ENCODE measurements at places on chromosomes 1 and 21.

GRCh38 chr1:45512641-45513054 lies 9.0 kb downstream of the PRDX1 start:
- no peak overlapping the region for H3K4me3 ChIP-seq
- H3K27ac ChIP-seq, result no peak overlapping the region
- H3K4me1 ChIP-seq, result no peaks in the 10 kb centered on the region
- peak; percentile 70 for DNase-seq

- H3K4me3 ChIP-seq, result peak overlapping the region; percentile 98
- H3K36me3 ChIP-seq, result peaks cover 10% of the 10 kb centered on the region
- H3K27ac ChIP-seq, result no peak overlapping the region
These were observed 601 bp downstream of the CEPT1 start for GRCh38 chr1:111140680-111140967.

GRCh38 chr1:25779388-25779787 lies 20.6 kb upstream of the SELENON start:
- H3K4me1 ChIP-seq, result peaks cover 11% of the 10 kb centered on the region
- H3K27me3 ChIP-seq, result no peaks in the 10 kb centered on the region
- no peaks in the 10 kb centered on the region for H3K36me3 ChIP-seq
- DNase-seq, result no peak
- H3K4me3 ChIP-seq, result peak overlapping the region; percentile 26

DNA sequence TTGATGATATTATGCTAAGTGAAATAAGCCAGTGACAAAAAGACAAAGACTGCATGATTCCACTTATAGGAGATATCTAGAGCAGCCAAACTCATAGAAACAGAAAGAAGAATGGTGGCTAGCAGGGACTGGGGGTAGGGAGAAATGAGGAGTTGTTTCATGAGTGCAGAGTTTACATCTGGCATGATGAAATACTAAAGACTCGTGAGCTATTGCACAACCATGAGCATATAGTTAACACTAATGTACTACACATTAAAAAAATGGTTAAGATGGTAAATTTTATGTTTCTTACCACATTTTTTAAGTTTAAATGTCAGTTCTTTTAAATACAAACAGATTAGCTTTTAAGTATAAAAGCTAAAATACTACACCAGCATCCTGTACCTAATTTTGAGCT lies 57.8 kb downstream of the ESRRG start:
- H3K4me1 ChIP-seq, result no peaks in the 10 kb centered on the region
- H3K27ac ChIP-seq, result no peak overlapping the region
- H3K4me3 ChIP-seq, result no peak overlapping the region
- DNase-seq, result no peak
- H3K36me3 ChIP-seq, result no peaks in the 10 kb centered on the region

- no peak overlapping the region for H3K27ac ChIP-seq
- no peaks in the 10 kb centered on the region for H3K36me3 ChIP-seq
- H3K4me1 ChIP-seq, result no peaks in the 10 kb centered on the region
These were observed 19.9 kb upstream of the NRIP1 start for GRCh38 chr21:15084668-15085067.

- no peaks in the 10 kb centered on the region for H3K27me3 ChIP-seq
- H3K4me1 ChIP-seq, result no peaks in the 10 kb centered on the region
- no peak for DNase-seq
- no peak overlapping the region for H3K27ac ChIP-seq
These were observed 2.1 kb upstream of the DEGS1 start for GRCh38 chr1:224180783-224181452.

DNA sequence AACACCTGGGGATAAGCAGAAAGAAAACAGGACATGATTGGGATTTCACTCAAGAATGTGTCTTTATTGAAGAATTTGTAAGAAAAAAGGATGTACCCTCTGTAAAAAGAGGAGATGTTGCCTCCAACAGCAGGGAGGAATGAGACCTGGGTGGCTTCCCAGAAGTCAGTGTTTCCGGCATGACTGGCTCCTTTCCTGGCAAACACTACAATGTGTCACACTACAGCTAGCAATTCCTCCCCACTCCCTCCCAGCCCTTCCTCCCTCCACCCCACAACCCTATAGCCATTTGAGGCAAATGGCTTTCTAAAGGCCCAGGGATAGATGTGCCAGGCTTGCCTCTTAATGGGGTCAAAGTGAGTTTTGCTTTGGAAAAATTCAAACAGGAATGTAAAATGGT lies 11.5 kb upstream of the COL8A2 start:
- H3K36me3 ChIP-seq, result peaks cover 17% of the 10 kb centered on the region
- no peaks in the 10 kb centered on the region for H3K27me3 ChIP-seq
- H3K27ac ChIP-seq, result no peak overlapping the region
- 0 out of 2 replicates have a peak, but pooled peaks cover 2% of the 10 kb centered on the region for H3K4me1 ChIP-seq
- no peak for DNase-seq

DNA sequence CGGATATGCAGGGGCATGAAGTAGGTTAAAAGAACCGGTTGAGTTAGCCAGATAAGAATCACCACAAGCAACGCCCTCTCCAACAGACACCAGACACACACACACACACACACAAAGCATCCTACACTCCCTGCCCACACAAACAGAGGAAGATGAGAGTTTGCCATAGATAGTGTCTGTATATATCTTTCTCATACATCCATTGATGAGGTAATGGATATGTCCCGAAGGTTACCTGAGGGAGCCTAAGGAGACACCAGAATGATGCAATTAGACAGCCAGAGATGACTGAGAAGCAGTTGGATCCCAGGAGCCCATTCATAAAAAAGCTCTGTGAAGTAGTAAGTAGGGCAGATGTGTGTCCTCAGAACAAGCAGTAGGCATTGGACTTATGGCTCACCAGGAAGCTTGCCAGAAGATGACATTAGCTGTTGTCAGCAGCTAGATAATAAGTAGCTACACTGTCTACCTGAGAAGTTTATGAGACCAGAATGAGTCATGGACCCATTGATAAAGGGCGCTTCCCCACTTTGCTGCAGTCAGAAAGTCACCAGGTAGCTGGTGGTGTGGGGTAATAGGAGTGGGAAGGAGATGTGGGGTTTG lies 247.0 kb downstream of the KCNT2 start:
- no peak overlapping the region for H3K4me3 ChIP-seq
- no peaks in the 10 kb centered on the region for H3K4me1 ChIP-seq
- no peaks in the 10 kb centered on the region for H3K36me3 ChIP-seq

GRCh38 chr1:115642168-115643072 lies 650 bp downstream of the VANGL1 start:
- H3K4me1 ChIP-seq, result no peaks in the 10 kb centered on the region
- H3K27ac ChIP-seq, result no peak overlapping the region
- peaks cover 25% of the 10 kb centered on the region for H3K36me3 ChIP-seq
- peak; percentile 44 for DNase-seq
- peak overlapping the region; percentile 86 for H3K4me3 ChIP-seq
- no peaks in the 10 kb centered on the region for H3K27me3 ChIP-seq

DNA sequence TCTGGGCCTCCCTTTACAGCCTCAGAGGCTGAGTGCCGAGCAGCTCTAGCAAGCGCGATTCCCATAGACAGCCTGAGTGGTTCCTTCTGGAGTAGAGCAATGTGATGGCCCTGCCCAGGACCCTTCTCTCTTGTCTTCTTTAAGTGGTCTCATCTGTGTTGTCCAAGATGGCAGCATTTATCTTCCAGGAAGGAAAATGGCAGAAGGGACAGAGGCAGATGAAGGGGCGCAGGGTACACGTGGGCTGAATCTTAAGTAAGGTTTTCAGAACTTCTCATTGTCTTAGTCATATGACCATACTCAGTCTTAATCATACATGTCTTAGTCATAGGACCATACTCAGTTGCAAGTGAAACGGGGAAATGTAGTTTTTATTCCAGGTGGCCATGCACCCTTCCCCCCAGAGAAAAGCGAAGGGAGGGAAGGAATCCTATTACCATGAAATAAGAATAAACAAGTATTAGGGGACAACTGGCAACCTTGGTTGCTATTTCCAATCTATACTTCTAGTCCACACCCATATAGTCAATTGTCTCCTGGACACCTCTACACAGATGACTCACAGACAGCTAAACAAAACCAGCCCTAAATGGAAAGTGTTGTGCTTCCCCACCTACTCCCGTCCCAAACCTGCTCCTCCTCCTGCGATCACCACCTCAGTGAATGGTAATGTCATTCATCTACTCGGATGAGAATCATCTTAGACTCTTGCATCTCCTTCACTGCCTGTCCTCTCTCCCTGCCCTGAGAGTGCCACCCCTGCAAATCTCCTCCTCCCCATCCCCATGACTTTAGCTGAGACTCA lies 13.3 kb downstream of the OVAAL start:
- H3K27me3 ChIP-seq, result peaks cover 3% of the 10 kb centered on the region
- no peaks in the 10 kb centered on the region for H3K4me1 ChIP-seq
- H3K27ac ChIP-seq, result no peak overlapping the region
- no peak for DNase-seq
- no peaks in the 10 kb centered on the region for H3K36me3 ChIP-seq

- H3K4me1 ChIP-seq, result no peaks in the 10 kb centered on the region
- H3K36me3 ChIP-seq, result no peaks in the 10 kb centered on the region
- H3K27me3 ChIP-seq, result no peaks in the 10 kb centered on the region
- H3K27ac ChIP-seq, result no peak overlapping the region
- no peak overlapping the region for H3K4me3 ChIP-seq
These were observed 99.1 kb downstream of the CLEC20A start for GRCh38 chr1:178397678-178398077.

- no peak overlapping the region for H3K27ac ChIP-seq
- H3K36me3 ChIP-seq, result 0 out of 2 replicates have a peak, but pooled peaks cover 2% of the 10 kb centered on the region
- H3K4me3 ChIP-seq, result no peak overlapping the region
- no peak for DNase-seq
- H3K4me1 ChIP-seq, result no peaks in the 10 kb centered on the region
These were observed 69.9 kb upstream of the LPGAT1 start for GRCh38 chr1:211900441-211900840.

GRCh38 chr21:15098908-15099307 lies 34.1 kb upstream of the NRIP1 start:
- no peaks in the 10 kb centered on the region for H3K36me3 ChIP-seq
- H3K4me1 ChIP-seq, result no peaks in the 10 kb centered on the region
- no peak for DNase-seq
- no peaks in the 10 kb centered on the region for H3K27me3 ChIP-seq

GRCh38 chr1:246428542-246429308 lies 78.4 kb downstream of the SMYD3 start:
- H3K27me3 ChIP-seq, result no peaks in the 10 kb centered on the region
- peak overlapping the region; percentile 4 for H3K4me3 ChIP-seq
- peak; percentile 43 for DNase-seq
- no peaks in the 10 kb centered on the region for H3K4me1 ChIP-seq
- H3K36me3 ChIP-seq, result peaks cover under 1% of the 10 kb centered on the region

- H3K27me3 ChIP-seq, result no peaks in the 10 kb centered on the region
- H3K4me3 ChIP-seq, result no peak overlapping the region
- H3K4me1 ChIP-seq, result no peaks in the 10 kb centered on the region
- H3K36me3 ChIP-seq, result peaks cover 19% of the 10 kb centered on the region
- H3K27ac ChIP-seq, result no peak overlapping the region
These were observed 90.2 kb downstream of the RUSC1 start for GRCh38 chr1:155410931-155411330.

DNA sequence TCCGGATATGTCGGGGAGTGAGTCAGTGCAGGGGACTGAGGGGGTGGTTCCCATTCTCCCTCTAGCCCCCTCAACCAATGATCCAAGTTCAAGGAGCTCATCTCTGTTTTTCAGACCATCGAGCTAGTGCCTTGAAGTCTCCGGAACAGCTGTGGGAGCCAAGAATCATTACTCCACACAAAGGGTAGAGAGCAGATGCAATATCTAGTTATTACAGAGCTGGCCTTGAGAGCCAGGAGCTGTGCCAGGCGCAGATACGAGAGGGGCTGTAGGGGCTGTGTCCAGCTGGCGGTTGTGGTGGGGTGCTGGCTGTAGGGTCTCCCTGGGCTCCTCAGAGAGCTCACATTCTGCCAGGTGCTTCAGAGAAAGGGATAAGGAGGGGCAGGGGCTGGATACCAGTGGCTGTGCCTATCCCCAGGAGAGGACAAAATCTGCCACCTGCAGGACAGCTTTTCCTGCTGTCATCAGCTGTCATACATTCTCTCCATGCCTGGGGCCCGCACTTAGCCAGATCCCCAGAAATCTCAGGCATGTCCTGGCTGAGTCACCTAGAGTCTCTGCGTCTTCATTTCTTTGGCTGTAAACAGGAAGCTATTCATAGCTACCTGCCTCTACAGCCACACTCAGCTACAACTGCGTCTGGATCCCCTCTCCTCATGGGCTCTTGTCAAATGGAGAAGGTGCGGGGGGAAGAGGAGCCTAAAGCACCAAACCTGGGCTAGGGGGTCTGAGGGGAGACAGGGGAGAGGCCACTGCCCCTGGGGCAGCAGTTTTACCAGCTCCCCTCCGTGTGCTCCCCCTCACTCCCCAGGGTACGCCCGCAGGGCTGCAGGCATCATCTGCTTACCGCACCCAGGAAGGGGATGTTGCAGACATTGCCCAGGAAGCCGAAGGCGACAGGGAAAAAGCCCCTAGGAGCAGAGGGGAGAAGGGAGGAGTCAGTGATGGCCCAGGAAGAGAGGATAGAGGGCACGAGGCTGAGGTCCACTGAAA lies 2.4 kb upstream of the KISS1 start:
- DNase-seq, result peak; percentile 69
- H3K4me1 ChIP-seq, result no peaks in the 10 kb centered on the region
- no peak overlapping the region for H3K27ac ChIP-seq
- H3K4me3 ChIP-seq, result no peak overlapping the region
- no peaks in the 10 kb centered on the region for H3K36me3 ChIP-seq

- H3K27ac ChIP-seq, result no peak overlapping the region
- no peaks in the 10 kb centered on the region for H3K4me1 ChIP-seq
- DNase-seq, result no peak
- H3K27me3 ChIP-seq, result no peaks in the 10 kb centered on the region
- H3K36me3 ChIP-seq, result no peaks in the 10 kb centered on the region
- no peak overlapping the region for H3K4me3 ChIP-seq
These were observed 143.8 kb downstream of the DUSP10 start for GRCh38 chr1:221598122-221598521.

DNA sequence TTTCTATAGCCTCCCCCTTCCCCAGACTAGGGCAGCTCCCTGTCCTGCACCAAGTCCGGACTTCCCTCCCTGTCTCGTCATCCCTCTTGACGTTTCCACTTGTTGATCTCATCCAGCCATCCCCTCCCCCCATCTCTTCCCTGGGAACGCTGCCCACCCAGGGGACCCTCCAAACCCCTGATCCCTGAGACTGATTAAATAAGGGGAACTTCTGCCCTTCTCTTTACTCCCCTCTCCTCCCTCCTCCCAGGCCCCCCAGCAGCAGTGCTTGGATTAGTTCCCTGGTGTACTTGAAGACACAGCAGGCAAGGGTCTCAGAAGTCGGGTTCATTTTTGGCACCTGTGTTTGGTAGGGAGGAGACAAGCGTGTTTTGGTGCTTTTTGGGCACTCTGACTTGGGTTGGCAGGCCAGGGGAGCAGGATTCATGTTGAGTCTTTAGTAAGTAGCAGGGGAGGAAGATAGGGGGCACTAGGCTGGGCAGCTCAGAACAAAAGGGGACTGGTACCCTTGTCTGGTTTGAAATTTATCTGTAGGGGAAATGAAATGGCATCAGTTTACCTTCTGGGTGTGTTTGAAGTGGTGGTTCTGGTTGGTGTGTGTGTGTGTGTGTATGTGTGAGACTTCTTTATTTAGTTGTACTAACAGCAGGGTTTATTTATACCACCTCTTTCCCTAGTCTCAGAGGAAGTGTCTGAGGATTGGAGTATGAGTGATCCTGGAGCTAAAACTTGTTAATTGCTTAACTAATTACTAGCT lies 11.1 kb downstream of the VANGL2 start:
- no peaks in the 10 kb centered on the region for H3K27me3 ChIP-seq
- H3K27ac ChIP-seq, result no peak overlapping the region
- peaks cover 2% of the 10 kb centered on the region for H3K36me3 ChIP-seq
- no peak for DNase-seq
